ENCODE measurements at places on chromosomes 13 and 19.

DNA sequence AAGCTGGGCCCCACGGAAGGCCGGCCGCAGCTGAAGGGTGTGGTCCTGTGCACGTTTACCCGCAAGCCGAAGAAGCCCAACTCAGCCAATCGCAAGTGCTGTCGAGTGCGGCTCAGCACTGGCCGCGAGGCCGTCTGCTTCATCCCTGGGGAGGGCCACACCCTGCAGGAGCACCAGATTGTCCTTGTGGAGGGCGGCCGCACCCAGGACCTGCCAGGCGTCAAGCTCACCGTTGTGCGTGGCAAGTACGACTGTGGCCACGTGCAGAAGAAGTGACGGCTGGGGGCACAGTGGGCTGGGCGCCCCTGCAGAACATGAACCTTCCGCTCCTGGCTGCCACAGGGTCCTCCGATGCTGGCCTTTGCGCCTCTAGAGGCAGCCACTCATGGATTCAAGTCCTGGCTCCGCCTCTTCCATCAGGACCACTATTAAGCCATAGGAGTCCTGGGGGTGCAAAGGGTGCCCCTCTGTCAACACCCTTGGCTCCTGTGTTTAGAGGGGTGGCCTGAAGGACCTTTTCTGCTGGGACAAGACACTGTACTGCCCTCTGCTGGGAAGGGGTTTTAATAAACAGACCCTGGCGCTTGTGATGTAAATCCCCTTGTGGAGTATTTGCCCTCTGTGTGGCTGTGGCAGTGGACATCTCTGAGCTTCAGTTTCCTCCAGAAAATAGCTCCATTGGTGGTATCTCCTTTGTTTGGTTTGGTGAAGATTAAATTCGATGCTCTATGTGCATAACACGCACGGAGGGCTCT, 1.9 kb downstream of the MRPS12 start:
- no peak for DNase-seq

DNA sequence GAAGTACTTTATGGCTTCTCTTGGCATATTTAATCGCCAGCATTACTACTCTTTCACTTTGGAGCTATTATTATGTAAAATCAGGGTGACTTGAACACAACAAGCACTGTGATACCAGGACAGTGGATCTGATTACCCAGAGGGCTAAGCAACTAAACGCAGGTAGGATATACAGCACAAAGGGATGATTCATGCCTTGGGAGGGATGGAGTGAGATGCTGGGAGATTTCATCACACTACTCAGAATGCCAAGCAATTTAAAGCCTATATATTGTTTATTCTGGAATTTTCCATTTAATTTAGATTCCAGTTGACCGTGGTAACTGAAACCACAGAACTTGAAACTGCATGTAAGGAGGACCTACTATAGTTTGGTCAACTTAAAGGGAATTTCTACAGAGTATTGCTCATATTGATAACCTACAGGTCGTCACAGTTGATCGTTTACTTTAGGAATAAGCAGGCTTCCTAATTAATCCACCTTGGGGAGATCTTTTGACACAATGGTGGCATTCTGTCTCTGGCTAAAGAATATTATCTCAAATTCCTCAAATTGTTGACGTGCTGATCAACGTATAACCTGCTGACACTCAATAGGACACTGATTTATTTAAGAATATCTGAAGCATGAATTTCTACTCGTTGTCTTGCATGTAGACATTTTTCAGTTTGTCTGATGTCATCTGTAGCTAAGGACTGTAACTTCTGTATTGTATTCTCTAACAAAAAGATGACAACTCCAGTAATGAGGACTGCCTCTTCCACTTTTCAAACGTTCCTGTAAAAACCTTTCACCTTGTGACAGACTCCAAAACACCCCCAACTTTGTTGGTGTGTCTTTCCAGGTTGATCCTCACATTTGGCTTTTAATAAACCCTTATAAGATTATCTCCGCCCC, 254.2 kb downstream of the GPC5 start:
- no peak for DNase-seq

DNA sequence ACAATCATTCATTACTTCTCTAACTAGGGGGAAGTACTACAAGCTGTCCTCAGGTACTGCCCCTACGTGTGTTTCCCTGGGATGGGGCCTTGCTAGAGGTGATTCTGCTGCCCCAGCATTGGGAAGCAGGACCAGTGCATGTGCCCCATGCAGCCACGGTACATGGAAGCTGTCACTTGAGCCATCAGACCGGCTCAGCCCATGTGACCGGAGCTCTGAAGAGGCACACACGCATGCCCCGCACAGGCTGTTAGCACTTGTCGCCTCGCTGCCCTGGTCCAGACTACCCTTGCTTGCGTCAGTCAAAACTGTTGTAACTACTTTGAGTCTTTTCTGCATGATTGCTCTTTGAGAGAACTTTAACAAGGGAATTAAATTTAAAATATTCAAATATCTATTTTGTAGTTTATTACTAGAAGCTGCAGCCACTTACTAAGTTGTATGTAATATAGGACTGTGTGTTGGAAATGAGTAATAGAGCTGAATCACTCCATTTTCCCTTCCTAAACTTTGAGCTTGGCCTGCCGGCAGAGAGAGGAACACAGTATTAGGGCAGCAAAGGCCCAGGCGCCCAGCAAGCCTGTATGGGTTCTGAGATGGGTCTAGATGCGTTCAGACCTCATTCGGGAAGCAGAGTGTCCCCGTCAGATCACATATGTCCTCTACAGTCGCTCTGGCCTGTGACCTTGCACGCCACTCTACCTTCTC, 42.2 kb downstream of the DHRS12 start:
- no peak for DNase-seq

- no peak for DNase-seq
Measured at GRCh38 chr13:54415753-54416366, 1387.2 kb downstream of the OLFM4 start.

DNA sequence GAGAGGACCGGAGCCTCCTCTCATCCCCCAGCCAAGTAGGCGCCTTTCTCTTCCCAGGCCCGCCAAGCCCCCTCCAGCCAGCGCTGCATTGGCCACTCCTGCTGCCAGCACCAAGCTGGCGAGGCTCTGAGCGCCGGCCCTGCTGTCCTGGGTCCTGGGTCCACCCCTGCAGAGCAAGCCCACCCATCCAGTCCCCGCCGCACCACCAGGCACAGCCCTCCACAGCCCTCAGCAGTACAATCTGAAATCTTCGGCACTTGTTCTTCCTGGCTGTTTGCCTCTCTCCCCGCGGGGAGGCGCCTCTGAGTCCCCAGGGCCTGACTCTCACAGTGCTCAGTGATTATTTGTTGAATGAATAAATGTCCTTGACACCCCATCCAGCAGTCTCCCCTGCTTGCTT, 236.4 kb upstream of the SGCG start:
- DNase-seq: no peak

DNA sequence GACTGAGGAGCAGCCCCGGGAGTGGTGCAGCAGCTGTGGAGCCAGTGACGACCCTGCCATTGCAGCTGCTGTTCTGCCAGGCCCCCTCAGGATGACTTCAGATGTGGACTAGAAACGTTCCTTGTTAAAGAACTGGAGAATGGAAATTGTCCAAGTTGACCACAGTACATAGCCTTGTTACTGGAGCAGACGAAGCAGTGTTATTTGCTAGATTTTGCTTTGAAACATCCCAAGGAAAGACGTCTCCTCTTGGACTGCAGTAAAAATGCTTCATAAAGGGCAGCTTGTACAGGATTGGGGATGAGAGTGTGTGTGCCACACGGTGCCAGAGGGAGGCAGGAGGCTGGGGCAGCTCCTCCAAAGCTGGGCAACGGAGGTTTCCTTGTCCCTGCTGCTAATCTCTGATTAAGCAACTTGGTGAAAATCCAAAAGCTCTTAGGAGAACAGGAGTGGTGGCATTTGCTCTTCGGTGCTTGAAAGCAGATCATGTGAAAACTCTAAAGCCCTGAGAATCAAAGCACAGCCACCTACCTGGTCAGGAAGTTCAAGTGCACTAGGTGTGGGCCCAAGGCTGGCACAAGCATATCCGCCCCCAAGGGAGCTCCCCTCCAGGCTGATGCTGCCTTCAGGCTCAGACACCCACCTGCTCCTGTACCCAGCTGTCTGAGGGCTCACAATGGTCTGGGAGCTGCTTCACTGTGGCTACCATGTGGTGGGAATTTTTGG, 34.5 kb downstream of the SHISA2 start:
- DNase-seq: peak; percentile 34

DNA sequence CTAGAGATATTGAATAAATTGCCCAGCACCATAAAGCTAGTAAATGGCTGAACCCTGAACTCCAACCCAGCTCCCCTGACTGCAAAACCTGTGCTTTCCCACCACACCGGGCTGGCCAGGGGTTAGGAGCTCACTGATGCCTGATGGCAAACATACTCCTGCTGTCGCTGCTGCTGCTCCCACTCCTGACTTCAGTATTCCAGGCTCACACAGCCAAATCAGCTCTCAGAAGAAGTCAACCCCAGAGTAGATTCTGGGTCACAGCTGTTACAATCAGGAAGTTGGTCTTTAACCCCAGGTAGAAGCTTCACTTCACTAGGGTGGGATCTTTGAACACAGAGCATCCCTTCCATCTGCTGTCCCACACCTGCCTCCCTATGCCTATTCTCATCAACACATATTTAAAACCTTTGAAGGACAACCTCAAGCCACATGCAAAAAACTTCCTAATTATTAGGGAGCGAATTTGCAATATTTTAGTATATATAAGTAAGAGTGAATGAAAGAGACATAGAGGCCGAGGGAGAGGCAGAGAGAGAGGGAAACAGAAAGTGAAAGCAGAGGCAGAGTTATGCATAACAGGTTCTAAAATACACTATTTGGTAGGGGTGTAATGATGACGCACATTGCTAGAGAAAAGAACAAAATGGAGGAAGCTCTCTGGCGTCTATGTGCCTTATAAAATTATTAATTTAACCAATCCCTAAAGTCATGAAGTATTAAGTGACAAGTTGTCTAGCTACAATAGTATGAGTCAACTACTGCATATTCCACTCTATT, 99.4 kb upstream of the SERP2 start:
- DNase-seq: peak; percentile 75

GRCh38 chr13:104645786-104646185, 1579.6 kb upstream of the SLC10A2 start:
- DNase-seq: no peak

DNA sequence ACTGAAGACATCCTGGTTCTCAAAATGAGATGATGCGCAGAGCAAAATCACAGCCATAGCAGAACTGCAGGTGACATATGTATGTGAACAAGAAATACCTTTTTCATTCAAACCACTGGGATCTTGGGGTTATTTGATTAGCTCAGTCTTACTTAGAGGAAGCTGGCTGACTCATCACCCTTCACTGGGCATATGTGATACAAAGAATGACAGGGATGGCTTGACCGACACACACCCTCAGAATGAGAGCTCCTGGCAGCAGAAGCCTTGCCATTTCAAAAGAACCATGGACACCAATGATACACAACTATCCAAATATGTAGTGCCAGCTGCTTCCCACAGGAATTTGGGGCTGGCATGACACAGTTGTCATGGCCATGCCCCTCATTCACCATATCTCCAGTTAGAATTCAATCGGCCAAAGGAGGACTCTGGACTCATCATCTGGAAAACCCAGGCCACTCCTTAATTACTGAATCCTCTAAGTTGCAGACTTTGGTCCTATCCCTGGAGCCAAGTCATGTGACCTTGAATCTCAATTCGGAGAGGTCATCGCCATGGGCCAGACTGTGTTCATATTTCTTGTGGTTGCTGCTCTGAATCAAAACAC, 115.8 kb downstream of the KATNAL1 start:
- peak; percentile 76 for DNase-seq

DNA sequence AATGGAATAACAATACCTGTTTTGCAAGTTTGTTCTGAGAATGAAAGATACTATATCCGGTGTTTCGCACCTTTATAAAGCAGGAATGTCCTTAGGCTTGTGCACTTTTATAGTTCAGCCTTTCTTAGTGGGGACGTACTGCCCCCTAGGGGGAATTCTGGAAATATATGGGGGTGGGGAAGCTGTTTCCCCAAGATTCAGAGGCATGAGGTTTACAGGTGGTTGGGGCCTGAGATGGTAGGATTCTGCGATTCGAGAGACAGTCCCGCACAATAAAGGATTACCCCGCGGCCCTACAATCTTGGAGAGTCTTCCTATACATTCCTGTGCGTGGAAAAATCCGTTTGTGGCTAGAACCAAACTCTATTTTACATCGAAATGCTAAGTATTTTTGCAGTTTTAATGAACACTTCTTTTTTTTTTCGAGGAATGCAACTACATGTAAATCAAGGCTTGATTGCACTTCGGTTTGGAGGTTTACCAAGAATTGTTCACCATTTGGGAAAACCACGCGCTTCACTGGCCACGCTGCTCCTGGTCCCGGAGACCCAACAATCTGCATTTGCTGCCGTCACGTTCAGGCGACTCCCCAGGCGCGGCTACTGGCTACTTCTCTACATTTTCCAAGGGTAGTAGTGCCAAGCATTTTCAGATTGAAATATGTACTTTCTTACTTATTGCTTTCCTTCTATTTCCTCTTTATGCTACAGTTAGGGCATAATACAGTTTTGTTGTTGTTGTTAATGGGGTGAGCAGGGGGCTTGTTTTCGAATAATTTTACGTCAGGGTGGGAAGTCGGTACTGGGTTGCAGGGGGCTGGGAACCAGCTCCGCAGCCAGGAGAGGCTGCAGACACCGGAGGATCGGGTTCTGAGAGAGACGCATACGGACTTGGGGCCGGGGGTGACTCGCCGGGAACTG, 830 bp downstream of the NEK5 start:
- peak; percentile 64 for DNase-seq

DNA sequence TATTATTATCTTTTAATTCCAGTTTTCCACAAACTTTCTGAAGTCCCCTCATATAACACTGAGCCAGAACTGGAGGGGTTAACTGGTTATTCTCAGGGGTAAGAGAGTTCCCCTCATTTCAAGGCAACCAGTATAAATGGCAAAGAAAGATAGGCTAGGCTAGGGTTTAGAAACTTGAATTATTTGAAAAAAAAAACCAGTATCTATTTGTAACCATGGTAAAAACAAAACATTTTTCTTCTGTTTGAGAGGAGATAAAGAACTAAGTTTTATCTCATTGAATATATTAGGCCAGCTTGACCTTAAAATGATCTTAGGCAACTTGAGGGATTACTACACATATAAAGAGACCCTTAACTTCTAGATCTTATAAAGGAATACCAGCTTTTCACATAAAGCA, 19.6 kb downstream of the SUPT20H start:
- no peak for DNase-seq

DNA sequence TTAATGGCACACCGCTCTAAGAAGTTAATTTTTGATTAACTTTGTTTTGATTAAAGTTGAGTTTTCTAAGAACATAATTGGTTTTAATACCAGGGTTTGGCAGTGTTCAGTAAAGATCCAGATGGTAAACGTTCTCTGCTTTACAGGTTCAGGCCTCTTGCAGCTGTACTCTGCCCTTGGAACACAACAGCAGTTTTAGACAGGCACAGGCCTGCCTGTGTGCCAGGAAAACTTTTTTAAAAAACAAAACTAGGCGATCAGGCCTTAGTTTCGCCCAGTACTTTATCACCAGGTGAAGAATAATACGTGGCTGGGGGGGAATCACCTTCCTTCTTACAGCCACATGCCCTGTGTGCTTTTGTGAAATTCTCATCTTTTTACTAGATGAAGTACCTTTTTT, 38.0 kb upstream of the TEX29 start:
- DNase-seq: no peak

DNA sequence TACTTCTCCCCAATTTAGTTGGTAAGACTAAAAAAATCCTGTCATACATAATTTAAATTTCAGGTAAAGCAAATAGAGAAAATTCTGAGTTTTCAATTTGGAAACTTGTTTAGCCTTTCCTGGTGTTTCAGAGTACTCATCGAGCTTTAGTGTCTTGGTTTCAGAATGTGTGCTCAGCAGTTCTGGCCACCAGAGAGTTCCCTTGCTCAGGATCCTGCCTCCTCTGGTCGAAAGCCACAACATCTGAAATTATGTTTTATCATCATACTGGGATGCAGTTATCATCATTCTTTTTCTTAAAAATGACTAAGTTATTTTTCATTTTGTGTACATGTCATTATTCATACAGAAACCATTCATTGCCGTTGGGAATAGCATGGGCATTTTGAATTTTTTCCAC, 263.2 kb upstream of the SPRY2 start:
- DNase-seq: no peak

Data from M059J (cell line).